Smooth muscle cell of the umbilical artery (primary cell): ENCODE measurements at places on chromosomes 5 and 9. TPM values are rescaled to one million over a fixed set of nuclear protein-coding genes. Genes with fewer than 3 reads are reported as not detected.

SPATA6L gene
- 0.18 and 1.5 TPM in 2 replicates for total RNA-seq

RGS7BP gene
- total RNA-seq = 0.18 and 0.30 TPM in 2 replicates

THBS4 gene
- total RNA-seq = 0.28 and 0.30 TPM in 2 replicates

LCN15 gene
- total RNA-seq = not detected in 2 replicates

ABCA1 gene
- 198 and 229 TPM in 2 replicates for total RNA-seq

GARIN3 gene
- total RNA-seq = not detected in 2 replicates

CCL27 gene
- 0.14 and 0.59 TPM in 2 replicates for total RNA-seq

DELE1 gene
- 37.1 and 43.3 TPM in 2 replicates for total RNA-seq

GPR150 gene
- total RNA-seq = under 0.01 and 0.28 TPM in 2 replicates

LMBRD2 gene
- total RNA-seq = 27.9 and 40.1 TPM in 2 replicates

F2RL2 gene
- 5.6 and 6.2 TPM in 2 replicates for total RNA-seq

HTR4 gene
- not detected in 2 replicates for total RNA-seq

PCDHB12 gene
- 0.05 and 0.30 TPM in 2 replicates for total RNA-seq

HMGXB3 gene
- 41.9 and 63.9 TPM in 2 replicates for total RNA-seq

IL4 gene
- not detected in 2 replicates for total RNA-seq

CAVIN4 gene
- 2.4 and 3.6 TPM in 2 replicates for total RNA-seq

TRIO gene
- total RNA-seq = 191 and 488 TPM in 2 replicates

MCIDAS gene
- total RNA-seq = not detected in 2 replicates

IFNA13 gene
- not detected in 2 replicates for total RNA-seq

RORB gene
- total RNA-seq = under 0.01 and 0.09 TPM in 2 replicates

PCDHGC5 gene
- 2.4 and 10.2 TPM in 2 replicates for total RNA-seq

PDLIM7 gene
- total RNA-seq = 167 and 241 TPM in 2 replicates
